ENCODE measurements at places on chromosomes 16 and 17.

GRCh38 chr17:14942526-14943190 lies 322.5 kb downstream of the PMP22 start:
- DNase-seq, result no peak

- no peak for DNase-seq
These were observed 741 bp downstream of the CYB5B start for GRCh38 chr16:69424935-69425784.

DNA sequence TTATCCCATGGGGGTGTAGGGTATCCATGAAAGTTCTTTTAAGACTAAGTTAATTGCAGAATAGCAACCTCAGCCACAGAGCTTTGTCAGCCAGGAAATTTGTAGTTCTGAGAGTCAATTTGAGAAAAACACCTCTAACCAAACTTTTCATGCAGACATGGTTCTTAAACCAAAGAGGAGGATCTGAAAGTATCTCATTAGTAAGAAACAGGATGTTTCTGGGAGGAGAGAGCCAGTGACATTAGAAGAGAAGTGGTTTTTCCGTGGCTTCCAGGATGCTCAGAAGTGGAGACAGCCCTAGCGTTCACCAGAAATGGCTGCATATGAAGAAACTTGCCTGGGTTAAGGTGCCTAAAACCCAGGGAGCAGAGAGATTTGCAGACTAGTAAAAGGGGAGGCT lies 7.9 kb downstream of the GNAO1 start:
- DNase-seq, result no peak

GRCh38 chr17:19760746-19761145 lies 12.6 kb upstream of the ALDH3A1 start:
- no peak for DNase-seq

DNA sequence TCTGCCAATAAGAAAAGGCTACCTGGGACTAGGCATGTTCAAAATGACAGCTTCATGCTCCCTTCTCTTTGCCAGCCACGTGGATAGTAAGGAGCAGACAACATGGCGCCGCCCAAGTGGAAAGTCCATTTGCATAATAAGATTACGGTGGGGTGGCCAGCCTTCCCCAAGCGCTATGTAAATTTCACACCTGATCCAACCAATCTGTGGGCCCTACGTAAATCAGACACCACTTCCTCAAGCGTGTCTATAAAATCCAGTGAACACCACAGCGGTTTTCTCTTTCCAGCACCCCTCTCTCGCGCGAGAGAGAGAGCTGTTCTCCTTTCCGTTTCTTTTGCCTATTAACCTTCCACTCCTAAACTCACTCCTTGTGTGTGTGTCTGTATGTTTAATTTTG lies 140.3 kb upstream of the ERCC4 start:
- DNase-seq, result no peak

Measured in activated T-helper 2 cell treated with anti-CD3 and anti-CD28 coated beads, Interferon-gamma antibody, Interleukin-2, Interleukin-4, amounts not matched to agents 10 μg/mL and 5 μg/mL and 100 μg/mL, durations not matched to agents 14 hours and 24 hours and 36 hours (primary cell).